ENCODE measurements at places on chromosomes 12 and 14.

- DNase-seq, result no peak
Measured at GRCh38 chr12:26514364-26514763, 318.6 kb downstream of the ITPR2 start.

DNA sequence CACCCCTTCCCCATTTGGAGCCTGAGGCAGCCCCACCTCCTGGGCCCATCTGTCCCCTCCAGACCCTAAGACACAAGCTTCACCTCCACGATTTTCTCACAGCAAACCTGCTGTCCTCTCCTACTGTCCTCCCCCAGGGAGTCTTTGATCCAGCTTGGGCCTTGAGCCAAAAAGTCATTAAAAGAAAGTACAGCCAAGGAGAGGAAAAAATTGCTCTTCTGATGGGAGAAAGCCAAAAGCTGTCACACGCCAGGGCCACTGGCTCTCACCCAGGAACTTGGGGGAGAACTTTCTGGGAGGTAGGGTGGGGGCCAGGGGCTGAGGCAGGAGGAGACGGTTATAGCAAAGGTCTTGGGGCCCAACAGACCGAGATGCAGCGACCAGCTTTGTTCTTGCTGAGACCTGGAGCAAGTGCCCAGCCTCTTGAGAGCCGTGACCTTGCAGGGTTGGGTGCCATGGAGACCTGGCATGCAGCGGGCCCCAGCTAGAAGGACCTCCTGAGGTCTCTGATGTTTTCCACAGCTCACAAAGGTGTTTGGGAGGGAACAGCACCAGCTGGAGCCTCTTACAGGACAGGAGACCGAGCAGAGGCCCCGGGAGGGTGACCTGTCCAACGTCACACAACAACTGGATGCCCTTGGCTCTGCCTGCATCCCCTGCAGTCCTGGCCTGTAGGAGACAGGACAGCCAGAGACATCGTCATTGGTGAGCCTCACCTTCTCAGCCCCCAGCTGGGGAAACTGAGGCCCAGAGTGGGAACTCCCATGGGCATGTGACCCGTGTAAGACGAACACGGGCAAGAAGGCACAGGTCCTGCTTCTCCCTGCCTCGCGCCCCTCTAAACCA, 124.5 kb downstream of the CALM1 start:
- peak; percentile 81 for DNase-seq

- DNase-seq, result no peak
Measured at GRCh38 chr14:96103560-96104460, 64.6 kb downstream of the C14orf132 start.

DNA sequence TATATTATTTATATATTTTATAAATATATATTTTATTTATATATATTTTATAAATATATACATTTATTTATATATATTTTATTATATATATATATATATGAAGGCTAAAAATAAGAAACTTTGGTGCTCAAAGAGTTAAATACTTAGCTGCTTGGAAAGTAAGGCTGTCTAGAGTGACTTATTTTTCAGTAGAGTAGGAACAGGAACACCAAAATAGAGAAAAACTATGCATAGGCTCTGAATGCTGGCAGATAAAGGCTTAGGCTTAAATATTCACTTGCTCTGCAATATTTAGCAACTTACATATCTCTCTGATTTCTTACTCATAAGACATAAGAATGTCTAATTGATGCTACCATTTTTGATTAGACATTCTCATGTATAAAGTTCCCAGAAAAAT, 991.2 kb downstream of the VRK1 start:
- no peak for DNase-seq
